ENCODE measurements at places on chromosomes 2 and 18.

DNA sequence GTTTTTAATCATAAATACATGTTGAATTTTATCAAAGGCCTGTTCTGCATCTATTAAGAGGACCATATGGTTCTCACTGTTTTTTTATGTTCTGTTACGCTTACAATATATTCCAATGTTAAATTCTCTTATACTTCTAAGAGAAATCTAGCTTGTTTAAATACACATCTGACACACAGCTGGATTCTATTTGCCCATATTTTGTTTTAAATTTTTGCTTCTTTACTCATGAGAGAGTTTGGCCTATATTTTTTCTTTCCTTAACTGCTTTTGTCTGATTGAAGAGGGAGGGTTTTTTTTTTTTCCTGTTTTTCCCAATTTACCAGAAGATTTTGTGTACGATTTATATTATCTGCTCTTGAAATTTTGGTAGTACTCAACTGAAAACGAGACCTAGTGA lies 34.9 kb downstream of the RNF144A start:
- no peak for DNase-seq

GRCh38 chr18:22185771-22186386 lies 16.5 kb downstream of the GATA6 start:
- DNase-seq: no peak

DNA sequence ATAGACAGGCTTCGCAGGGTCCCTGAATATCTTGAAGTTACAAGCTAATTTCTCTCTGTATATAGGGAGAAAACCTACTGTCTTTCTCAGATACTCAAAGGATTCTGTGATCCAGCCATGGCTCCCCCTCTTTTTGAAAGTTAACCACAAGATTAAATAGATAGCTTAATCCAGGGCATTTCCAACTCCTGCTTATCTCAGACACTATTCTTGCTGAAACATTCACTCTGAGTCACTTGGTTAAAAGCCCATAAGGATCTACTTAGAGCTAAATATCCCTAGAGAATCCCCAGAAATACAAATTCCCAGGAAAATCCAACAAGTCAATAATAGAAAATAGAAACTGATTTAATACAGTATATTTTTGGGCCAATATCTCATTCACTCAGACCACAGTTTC lies 179.1 kb upstream of the LYPD1 start:
- DNase-seq: no peak

DNA sequence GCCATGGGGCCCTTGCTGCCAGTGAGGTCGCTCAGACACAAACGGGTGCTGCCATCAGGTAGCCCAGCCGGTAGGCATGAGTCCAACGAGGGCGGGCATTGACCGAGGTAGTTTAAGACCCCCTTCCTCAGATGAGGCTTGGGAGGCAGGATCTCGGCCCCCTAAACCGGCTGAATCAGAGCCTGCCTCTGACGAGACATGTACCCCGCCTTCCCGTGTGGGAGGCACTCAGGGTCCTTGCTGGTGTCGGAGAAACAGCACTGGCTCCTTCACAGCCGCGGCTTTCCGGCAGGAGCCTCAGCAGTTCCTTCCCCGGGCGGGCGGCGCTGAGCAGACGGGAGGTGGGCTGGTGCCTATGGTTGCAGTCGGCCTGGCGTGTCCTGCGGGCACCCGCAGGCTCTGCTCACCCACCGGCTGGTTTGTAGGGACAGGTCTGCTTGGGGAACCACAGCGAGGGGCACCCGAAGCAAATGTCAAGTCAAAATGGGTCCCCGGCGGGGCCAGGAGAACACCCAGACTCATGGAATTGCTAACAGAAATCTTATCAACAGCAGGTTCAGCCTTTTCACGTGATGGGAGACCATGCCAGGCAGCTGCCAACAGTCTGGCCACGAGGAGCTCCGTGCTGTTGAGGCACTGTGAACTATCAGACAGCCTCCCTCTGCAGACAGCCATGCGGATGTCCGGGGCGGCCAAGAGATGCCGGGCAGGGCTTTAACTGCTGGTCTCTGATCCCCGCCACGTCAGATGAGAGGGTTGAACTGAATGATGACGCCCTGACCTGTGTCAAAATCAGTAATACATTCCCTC lies 2.8 kb downstream of the KCNG2 start:
- no peak for DNase-seq

- DNase-seq: no peak
Measured at GRCh38 chr2:98458667-98459380, 14.2 kb downstream of the INPP4A start.
